AG04449 (cell line): ENCODE measurements at places on chromosomes 5 and 9.
A peak's percentile ranks its signal among the peaks of the same experiment; 100 is the strongest.

DNA sequence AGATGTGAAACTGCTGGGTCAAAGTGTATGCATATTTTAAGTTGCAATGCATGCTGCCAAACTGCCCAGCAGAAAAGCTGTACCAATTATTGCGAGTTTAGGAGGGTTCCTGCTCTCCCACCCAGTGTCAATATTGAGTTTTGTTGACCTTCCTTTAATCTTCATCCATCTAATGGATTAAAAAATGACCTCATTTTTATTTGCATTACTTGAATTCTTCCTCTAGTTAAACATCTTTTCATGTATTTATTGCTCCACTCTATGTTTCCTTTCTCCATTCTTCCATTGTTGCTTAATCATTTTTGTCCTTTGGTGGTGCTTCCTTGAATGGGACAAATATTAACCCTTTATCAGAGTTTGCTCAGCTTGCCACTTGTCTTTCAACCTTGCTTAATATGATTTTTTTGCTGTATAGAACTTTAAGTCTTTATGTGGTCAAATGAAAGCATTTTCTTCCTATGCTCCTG is 32.4 kb downstream of the TLE1 start:
- DNase-seq = no peak

- no peak for DNase-seq
Observed at GRCh38 chr5:56326116-56326515, 93.0 kb upstream of the ANKRD55 start.

DNA sequence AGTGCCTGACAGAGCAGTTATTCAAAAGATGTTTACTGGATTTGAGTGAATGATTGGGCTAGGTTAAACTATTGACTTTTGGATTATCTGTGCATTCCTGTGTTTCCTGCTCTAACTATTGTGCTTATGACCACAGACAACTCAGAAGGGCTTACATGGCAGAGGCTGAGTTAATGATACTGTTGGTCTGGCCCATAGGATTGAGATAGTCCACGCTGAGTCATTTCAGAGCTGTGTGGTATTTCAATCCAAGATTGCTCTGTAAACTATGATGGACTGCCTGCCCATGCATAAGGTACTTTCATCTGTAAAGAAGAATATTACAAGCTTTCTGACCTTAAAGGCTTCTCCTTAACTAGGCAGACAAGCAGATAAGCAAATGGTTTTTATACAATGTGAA is 49.1 kb upstream of the SLIT3 start:
- DNase-seq = peak; percentile 51

- peak; percentile 80 for DNase-seq
Observed at GRCh38 chr9:6566409-6567139, 79.0 kb downstream of the GLDC start.

DNA sequence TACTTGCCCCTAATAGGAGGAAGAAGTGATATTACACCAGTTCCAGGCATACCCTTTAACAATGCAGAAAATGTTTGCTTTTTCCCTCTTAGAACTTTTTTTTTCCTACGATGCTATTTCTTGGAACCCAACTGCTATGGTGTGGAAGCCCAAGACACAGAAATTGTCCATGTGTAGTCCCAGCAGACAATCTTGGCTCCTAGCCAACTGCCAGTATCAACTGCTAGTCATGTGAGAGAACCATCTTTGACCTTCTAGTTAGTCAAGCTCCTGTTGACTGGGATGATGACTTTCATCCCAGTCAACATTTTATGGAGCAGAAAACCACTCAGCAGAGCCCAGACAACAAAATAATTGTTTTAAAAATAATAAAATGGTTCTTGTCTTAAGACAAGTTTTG is 532.4 kb downstream of the TLR4 start:
- DNase-seq = no peak

GRCh38 chr9:14323985-14324650 is 10.2 kb upstream of the NFIB start:
- DNase-seq = no peak

DNA sequence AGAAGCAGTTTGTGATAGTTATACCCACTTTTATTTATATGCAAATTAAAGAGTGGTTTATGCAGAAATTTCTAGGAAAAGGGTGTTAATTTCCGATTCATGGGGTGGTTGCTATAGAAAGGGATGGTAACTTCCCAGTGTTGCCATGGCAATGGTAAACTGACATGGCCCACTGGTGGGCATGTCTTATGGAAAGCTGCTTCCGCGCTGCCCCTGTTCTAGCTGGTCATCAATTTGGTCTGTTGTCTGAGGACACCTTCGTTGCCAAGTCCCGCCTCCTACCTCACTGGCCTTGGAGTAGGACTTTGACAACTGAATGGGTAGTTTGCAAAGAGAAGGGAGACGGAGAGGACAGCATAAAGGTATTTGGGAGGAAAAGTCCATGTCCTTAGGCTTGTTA is 74.0 kb upstream of the SMIM23 start:
- no peak for DNase-seq

- no peak for DNase-seq
Observed at GRCh38 chr9:98520221-98520960, 188.3 kb downstream of the GABBR2 start.

GRCh38 chr5:154109416-154110106 is 70.8 kb downstream of the MFAP3 start:
- DNase-seq = no peak
